HFFc6 (cell line): ENCODE measurements at places on chromosomes 11 and 22.

- DNase-seq = no peak
These were observed 1.2 kb downstream of the FIBP start for GRCh38 chr11:65886826-65887722.

GRCh38 chr11:69440876-69441275, 40.6 kb upstream of the LINC01488 start:
- no peak for DNase-seq

- peak; percentile 18 for DNase-seq
These were observed 69.1 kb upstream of the SUSD2 start for GRCh38 chr22:24112188-24112587.

GRCh38 chr22:32682990-32683389, 118.5 kb upstream of the TIMP3 start:
- DNase-seq = no peak

GRCh38 chr11:8167796-8168195, 1.0 kb downstream of the RIC3 start:
- no peak for DNase-seq

GRCh38 chr22:50161508-50162390, 8.8 kb upstream of the PANX2 start:
- no peak for DNase-seq

GRCh38 chr22:26702906-26703830, 45.8 kb downstream of the MIAT start:
- DNase-seq = peak; percentile 64

DNA sequence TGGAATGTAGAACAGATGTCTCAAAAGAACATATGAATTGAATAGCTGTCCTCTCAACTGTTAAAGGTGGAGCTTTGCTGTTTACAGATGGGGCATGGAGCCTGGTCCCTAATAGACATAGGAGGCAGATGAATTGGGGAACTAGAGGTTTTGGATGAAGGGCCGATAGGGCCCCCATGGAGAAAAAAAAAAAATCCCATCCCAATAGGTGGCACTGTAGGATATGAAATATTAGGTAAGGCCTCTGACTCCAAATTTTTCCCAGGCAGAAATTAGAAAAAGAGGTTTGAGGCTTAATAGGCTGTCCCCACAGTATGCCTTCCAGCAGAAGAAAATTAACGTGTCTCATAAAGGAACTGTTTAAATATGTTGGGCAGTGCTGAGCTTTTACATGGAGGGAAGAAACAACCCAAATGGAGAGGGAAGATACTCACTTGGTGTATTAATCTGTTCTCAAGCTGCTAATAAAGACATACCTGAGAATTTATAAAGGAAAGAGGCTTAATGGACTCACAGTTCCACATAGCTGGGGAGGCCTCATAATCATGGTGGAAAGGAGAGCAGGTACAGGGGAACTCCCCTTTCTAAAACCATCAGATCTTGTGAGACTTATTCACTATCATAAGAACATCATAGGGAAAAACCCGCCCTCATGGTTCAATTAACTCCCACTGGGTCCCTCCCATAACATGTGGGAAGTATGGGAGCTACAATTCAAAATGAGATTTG, 30.1 kb upstream of the TMEM45B start:
- no peak for DNase-seq

- peak; percentile 40 for DNase-seq
These were observed 22.5 kb downstream of the PRRG4 start for GRCh38 chr11:32852207-32852606.

- DNase-seq = no peak
These were observed 44.0 kb upstream of the C11orf87 start for GRCh38 chr11:109378034-109378433.

- peak; percentile 2 for DNase-seq
These were observed 1.0 kb upstream of the ZNF143 start for GRCh38 chr11:9459667-9460321.

DNA sequence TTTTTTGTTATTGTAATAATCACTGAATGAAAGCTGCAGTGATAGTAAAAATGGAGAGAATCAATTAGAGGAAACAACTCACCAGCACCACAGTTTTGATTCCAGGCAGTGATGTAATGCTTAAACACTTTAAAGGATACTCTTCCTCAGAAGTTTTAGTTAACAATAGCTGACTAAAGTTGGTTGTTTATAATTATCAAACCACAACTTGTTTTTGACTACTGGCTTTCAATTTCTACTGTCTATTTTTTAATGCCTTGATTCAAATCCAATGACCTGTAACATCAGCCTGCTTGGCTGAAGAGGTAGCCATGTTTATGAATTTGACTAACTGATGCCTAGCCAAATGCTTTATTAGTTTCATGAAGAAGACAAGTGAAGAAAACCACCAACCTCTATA, 18.2 kb upstream of the CASP12 start:
- no peak for DNase-seq

DNA sequence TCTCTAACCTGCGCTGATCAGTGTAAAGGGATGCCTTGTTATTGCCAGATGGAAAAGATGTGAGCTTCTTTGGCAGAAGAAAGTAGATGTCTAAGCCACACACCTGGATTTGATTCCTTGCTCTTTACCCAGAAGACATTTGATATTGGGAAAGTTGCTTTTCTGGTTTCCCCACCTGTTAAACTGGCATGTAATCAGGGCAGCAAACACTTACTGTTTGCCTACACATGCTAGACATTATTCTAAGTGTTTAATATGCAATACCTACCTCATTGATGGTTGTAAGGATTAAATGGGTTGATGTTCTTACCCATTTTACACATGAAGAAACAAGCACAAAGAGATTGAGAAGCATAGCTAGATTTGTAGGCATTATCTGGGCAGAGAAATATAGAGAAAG, 16.6 kb downstream of the ASRGL1 start:
- no peak for DNase-seq

- no peak for DNase-seq
These were observed 23.2 kb downstream of the ADORA2A start for GRCh38 chr22:24450610-24451009.

GRCh38 chr11:104343578-104343977, 179.6 kb upstream of the PDGFD start:
- DNase-seq = no peak

DNA sequence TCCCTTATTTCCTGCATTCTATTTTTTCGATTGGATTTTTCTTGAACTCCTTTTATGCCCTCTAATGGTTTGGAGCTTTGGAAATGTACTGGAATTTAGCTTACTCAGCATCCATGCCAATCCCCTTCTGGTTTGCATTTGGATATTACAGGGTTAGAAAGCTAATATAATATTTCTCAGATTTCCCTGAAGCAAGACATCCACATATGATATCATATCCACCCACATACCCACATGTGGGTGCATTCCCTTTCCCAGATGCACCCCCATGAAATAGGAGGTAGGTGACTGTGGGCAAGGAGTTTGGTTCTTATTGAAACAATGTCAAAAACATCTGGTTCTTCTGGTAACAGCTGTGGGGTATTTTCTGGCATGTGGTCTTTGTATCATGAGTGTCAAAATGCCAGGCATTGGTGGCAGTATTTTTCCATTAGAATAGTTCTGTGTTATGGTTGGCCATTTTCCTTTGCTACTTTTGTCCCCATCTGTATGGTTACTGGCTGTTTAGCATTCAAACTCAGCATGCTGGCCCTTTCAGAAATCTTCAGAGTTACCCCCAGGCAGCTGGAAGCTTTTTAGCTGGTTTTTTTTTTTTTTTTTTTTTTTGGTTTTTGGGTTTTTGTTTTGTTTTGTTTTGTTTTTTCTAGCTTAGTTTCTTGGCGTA, 32.7 kb upstream of the DDX10 start:
- no peak for DNase-seq
